SK-N-MC (cell line): ENCODE measurements at places on chromosomes 1 and 21.

DNA sequence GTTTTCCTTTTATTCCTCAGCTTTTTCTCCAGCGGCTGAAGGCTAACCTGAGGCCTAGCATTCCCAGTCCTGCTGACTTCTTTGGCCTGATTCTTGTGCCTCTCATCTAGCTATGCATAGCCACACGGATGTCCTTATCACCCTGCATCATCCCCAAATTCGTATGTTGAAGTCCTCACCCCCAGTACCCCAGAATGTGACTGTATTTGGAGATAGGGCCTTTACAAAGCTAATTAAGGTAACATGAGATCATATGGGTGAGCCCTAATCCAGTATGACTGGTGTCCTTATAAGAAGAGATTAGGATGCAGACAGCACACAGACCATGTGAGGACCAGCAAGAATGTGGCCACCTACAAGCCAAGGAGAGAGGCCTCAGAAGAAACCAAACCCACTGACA lies 44.6 kb downstream of the CDCP2 start:
- DNase-seq: no peak

DNA sequence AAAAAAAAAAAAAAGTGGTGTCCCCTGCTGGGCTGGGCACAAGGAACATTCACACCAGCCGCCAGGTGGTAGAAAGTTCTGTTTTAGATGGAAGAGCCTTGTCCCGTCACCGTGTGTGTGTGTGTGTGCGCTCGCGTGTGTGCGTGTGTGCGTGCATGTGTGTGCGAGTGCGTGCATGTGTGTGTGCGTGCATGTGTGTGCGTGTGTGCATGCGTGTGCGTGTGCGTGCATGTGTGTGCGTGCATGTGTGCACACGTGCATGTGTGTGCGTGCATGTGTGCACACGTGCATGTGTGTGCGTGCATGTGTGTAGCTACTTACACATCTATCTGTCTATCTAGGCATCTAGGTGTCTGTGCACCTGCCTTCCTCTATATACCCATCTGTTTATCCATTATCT lies 491.7 kb downstream of the NPHP4 start:
- DNase-seq: no peak

DNA sequence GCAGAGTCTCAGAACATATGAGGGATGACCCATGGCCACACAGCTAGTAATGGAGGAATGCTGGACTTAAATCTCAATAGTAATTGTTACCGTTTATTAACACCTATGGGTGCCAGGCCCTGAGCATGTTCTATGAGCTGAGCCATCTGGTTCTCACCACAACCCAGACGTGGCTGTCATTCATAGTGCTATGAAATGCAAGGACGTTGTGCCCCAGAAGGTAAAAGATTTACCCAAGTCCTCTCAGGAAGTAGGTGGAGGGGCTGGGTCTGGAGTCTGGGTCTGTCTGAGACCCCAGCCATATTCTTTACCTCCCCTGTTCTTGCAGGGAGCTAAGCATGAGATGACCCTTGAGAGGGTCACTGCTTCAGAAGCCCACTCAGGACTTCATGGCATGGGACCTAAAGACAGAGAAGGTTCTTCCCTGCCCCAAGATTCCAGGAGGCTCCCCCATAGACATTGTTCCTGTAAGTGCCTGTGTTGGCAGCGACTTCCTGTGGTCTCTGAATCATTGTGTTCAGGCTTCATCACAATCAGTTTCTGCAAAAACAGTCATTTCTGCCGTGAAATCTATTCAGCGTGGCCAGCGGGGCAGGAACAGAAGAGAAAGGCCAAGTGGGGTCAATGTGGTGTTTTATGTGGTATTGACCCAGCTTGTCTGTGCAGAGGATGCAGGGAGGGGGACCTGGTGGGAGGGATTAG lies 475.4 kb downstream of the PTPRU start:
- DNase-seq: no peak

DNA sequence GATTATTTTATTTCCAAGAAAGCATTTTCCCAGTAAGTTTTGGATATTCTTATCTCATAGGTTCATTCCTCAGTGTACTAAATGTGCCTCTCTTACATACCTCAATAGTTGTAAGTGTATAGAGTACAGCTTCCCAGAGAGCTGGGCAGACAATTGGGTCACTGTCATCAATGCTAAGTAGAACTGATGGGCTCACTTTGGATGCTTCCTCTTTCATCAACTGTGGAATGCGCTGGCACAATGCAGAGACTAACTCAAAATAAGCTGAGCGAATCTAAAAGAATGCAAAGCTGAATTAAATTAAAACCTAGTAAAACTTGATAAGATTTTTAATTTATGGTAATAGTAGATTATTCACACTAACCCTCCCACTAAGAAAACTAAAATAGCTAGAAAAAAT lies 21.5 kb downstream of the LTN1 start:
- DNase-seq: no peak

DNA sequence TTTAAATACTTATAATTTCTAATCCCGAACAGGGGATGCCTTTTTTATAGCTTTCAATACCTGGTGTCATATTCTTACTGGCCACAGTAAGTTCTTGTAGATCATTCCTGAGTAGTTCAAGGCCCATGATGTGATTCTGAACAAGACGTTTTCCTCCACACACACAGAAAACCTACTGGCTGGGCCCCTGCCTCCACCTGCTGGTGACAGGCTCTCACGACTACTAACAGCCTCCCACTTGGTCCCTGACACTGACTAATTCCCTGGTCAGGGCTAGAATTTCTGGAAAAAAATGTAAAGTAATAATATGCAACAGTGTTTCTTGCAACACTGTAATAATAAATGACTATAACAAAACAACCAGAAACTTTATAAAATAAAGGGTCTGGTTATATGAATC lies 50.4 kb upstream of the RIPK4 start:
- DNase-seq: peak; percentile 22

DNA sequence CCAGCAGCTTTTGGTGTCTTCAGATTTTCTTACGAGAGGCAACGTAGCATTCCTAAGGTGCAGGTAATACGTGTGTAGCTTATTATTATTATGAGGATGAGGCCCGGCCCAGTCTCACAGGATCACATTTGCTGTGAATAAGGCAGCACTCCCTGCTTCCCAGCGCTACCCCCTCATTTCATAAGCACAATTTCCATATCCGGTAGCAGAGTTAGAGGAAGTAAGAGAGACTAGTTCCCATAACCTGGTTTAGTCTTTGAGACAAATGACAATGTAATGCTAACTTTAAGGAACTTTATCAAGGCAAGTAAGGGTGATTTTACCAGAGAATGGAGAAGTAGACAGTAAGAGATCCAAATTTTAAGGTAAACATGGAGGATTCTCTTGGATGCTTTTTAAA lies 14.6 kb upstream of the LMO4 start:
- no peak for DNase-seq
